ENCODE measurements at places on chromosomes 7 and 10.

GRCh38 chr10:98472196-98472595 lies 25.5 kb upstream of the HPS1 start:
- no peak for DNase-seq

GRCh38 chr10:86958116-86958900 lies at the start of gene SNCG:
Gene SNCG (plus strand): TSS chr10:86958599. CDS start chr10:86958698, 99 bp downstream.
- no peak for DNase-seq

DNA sequence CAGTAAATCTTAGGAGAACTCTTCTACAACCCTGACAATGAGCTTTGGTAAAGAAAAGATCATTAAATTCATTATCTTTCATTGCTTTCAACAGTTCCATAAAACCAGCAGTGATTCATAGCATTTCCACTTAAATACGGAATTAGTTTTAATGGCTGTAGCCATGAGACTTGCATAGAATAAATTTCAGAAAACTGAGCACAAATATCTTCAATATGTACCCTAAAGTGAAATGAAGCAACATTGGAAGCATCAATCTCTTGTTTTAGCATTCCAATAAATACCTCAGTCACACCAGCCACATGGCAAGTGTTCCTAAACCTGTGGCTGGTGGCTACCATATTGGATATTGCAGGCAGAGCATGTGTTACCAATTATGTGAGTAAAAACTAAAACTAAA lies 3.6 kb upstream of the RARRES2 start:
- no peak for DNase-seq

GRCh38 chr10:115049318-115049717 lies 43.8 kb upstream of the ATRNL1 start:
- no peak for DNase-seq

- no peak for DNase-seq
These were observed 110.9 kb upstream of the FAM180A start for GRCh38 chr7:135859538-135859937.

DNA sequence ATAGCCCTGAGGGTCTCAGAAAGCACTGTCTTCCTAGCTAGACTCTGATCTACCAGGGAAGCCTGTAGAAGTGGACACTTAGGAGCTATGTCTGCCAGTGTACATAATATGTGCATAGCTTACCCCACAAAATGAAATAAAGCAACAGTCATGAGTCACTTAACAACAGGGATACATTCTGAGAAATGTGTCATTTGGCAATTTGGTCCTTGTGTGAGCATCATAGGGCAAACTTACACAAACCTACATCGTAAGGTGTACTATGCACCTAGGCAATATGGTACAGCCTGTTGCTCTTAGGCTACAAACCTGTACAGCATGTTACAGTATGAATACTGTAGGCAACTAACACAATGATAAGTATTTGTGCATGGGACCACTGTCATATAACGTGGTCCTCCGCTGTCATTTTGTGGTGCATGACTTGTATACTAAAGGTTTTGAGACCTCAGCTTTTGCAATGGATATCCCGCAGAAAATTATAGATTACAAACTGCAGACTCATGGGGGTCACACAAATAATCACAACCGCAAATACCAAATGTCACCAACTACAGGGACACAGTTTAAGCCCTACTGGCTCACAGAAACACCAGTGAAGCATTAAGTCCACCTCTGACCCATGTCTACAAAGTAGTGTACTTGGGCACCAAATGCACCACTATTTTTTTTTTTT lies 1.7 kb downstream of the URGCP start:
- no peak for DNase-seq

DNA sequence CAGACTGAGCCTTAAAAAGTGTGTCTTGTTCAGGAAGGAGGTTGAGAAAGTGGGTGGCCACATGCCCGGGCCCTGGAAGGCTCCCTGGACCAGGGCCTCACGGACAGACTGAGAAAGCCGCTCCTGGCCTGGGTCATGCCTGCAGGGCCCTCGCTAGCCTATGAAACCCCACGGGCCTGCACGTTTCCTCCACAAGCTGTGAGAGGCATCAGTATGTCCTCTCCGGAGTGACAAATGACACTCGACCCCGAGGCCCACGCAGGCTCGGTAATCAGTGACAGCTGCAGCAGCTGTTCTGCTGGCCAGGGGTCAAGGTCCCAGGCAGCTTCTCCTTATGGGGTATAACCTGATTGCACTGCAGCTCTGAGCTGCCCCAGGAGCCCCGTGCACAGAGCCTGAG lies 47.6 kb downstream of the ASB13 start:
- DNase-seq: no peak

DNA sequence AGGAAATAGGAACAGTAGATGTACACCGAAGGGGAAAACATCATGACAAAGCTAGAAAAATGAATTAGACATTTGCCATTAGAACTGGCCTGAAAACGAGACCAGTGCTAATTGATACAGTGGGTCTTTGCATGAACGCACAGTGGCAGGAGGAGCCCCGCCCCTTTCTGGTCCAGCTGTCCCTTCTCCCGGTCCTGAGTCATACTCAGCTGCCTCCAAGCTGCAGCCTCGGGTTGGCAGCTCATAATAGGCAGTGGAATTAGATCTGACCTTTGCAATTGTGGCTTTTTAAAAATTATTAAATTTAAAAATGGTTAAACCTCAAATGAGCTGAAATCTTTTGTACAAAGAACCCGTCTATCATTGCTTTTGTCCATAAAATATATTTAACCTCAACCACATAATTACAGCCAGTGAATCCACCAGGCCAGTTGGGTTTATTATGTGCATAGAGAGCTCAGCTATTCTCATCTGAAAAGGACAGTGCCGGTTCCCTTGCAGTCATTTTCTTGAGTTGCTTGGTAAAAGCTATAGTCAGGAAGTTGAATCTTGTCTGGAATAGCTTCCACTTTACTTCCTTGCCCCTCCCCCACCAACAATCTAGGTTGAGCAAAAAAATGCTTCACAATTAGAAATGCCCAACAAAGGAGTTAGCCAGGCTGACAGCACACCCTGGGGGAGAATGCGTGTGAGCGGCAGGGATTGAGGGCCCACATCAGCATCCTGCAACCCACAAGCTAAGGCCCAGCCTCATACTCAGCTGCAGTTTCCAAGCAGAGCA lies 147.1 kb downstream of the BUB3 start:
- no peak for DNase-seq

DNA sequence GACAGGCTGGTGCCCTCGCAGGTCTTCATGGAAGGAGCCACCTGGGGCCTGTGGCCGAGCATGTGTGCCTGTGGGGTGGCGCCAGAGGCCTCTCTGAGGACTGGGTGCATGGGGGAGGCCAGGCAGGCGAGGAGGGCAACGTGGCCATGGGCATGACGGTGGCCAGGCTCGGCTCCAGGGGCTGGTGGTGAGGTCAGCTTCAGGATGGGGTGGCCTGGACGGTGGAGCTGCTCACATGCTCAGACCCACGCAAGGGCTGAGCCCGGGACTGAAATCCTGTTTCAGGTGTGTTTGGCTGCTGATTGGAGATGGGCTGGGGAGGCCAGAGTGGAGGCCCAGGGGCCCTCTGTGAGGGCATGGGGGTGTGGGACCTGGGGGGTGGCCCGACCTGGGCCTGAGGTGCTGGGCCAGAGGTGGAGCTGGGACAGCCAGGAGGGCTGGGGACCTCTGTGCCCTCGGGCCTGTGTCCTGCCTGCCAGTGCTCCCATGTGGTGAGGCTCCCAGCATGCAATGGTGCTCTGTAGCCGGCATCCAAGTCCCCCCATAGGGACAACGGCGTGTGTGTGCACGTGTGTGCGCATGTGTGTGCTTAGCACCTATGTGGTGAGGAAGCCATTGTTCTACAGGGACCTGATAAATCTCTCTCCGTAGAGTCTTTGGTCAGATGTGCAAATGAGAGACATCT lies 71.1 kb downstream of the INPP5A start:
- DNase-seq: no peak

- no peak for DNase-seq
These were observed 77.2 kb upstream of the TNRC18 start for GRCh38 chr7:5500777-5501350.

- no peak for DNase-seq
These were observed 10.8 kb upstream of the HOXA2 start for GRCh38 chr7:27112955-27113949.

DNA sequence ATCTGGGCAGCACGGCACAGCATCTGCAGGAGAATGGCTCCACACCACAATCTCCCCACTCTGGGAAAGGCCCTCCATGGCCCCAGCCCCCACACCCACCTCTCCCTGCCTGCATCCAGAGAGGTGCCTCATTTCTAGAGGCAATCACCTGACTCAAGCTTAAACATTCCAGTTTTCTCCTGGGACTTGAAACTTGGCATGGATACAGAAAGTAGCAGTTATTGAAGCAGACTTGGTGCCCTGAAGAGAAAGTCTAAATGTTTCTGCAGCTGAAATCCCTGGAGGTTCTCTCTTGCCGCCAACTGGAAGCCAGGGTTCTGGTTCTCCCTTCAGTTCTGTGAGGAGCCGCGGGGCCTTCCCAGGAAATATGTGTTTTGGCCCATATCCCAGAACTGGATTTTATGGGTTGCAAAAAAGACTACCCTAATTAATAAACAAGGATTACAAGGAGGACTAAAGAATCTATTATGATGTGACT lies 122.8 kb downstream of the SKIDA1 start:
- DNase-seq: no peak

- DNase-seq: no peak
These were observed 148.4 kb downstream of the MAD1L1 start for GRCh38 chr7:2084331-2084730.

- no peak for DNase-seq
These were observed 8.6 kb downstream of the VWC2 start for GRCh38 chr7:49781996-49782395.

DNA sequence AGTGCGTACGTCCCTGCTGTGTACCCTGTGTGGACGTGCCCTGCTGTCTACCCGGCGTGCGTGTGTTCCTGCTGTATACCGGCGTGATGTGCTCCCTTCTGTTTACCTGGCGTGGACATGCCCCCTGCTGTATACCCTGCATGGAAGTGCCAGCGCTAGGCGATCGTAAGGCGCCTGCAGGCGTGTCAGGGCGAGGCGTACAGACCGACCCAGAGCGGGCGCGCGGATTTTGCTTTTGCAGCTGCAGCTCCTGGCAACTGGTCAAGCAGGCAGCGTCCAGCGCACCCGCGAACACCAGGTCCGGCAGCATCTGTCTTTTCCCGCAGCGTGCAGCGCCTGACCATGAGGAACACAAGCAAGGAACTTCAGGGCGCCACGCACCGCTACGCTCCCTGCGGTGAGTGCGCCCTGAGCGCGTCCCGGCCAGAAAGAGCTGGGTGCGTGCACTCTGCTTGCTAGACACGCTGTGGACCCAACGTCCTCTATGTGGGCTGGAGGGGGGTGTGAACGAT lies 680 bp downstream of the C7orf57 start:
- no peak for DNase-seq

DNA sequence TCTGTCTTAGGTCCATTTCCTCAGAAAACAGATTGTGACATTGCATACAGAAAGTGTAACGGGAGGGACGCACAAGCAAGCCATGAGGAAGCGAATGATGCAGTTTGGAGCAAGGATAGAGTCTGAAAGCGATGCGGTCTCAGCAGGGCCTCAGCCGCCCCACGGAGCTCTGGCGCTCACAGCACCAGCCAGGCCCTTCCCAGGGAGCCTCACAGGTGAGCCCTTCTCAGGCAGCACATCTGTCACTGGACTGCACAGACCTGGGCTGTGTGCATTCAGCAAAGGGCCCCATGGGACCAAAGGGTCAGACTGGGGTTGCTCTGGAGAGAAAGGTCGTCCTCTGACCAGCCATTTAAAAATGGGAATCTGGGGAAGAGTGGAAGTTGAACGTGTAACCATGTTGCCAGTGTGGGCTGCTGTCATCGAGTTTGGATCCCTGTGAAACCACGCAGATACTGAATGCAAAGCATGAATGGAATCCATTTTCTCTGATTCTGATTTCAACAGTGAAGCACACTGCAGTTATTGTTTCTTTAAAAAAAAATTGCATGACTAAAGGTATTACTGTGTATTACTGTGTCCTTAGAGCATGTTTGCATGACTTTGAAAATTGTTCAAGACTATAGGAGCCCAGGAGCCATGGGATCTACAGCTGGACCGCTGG lies 350.0 kb upstream of the AKR1E2 start:
- no peak for DNase-seq

- no peak for DNase-seq
These were observed 61.0 kb downstream of the NRP1 start for GRCh38 chr10:33273295-33274002.

GRCh38 chr7:106681815-106682495 lies 21.0 kb upstream of the CCDC71L start:
- no peak for DNase-seq

GRCh38 chr7:8284606-8285005 lies 22.6 kb upstream of the ICA1 start:
- no peak for DNase-seq

DNA sequence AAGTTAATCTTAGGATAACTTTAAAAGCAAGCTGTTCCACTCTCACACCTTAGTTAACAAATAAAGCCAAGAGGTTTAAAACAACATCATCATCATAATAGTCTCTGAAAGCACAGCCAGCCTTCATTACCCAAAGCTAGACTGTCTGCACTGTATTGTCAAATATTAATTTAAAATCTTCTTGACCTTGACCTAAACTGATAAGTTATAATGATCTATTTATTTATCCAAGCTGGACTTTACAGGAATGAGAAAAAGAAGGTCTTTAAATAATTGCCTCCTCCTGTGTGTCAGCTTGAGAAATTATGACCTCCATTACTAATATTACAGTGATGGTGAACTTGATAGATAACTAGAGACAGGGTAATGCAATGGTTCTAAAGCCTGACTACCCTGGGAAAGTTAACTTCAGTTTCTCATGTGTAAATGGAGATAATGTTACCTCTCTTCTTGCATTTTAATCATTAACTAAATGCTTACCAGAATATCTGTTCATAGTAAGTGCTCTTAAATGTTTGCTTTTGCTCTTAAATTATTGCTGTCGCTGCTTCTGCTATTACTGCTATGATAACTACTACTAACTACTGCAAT lies 111.0 kb downstream of the KAT6B start:
- no peak for DNase-seq

DNA sequence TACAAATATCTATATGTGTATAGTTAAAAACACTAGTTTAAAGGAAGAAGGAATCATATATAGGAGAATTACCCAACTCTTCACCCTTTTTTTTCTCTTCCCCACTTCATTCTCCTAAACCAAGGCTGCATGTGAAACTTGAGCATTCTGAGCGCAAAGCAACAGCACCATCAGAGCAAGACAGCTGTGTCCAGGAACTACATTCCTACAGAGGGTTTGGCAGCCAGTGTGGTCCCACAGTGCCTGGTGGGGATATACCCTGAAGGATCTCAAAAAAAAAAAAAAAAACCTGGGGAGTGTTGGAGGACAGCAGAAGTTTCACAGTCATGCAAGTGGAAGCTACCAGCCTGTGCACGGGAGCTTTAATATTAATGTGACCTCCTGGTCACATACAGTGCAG lies 310.4 kb downstream of the CTNNA3 start:
- no peak for DNase-seq

GRCh38 chr10:97270523-97271154 lies 21.8 kb downstream of the ARHGAP19 start:
- DNase-seq: no peak

GRCh38 chr10:95350219-95350829 lies 59.5 kb upstream of the PDLIM1 start:
- no peak for DNase-seq

DNA sequence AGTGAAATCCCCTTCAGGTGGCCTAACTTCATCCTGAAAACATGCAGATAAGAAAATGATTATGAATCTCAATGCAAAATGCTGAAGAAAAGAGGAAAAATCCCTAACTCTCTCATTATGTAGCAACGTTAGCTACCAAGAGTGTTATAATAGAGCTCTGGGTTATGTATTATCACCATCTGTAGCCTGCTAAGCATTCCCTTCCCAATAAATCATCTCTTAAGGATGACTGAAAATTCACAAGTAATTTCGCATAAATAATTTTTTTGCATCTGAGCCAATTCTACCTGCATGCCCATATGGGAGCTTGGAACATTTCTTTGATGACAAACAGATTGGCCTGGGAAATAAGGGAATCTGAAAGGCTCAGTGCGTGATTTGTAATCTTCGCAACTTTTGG lies 216.1 kb downstream of the HTR7 start:
- no peak for DNase-seq
